ENCODE measurements at places on chromosomes 1 and 21.

- DNase-seq: peak; percentile 68
Measured at GRCh38 chr1:182841368-182841988, 2.3 kb downstream of the DHX9 start.

DNA sequence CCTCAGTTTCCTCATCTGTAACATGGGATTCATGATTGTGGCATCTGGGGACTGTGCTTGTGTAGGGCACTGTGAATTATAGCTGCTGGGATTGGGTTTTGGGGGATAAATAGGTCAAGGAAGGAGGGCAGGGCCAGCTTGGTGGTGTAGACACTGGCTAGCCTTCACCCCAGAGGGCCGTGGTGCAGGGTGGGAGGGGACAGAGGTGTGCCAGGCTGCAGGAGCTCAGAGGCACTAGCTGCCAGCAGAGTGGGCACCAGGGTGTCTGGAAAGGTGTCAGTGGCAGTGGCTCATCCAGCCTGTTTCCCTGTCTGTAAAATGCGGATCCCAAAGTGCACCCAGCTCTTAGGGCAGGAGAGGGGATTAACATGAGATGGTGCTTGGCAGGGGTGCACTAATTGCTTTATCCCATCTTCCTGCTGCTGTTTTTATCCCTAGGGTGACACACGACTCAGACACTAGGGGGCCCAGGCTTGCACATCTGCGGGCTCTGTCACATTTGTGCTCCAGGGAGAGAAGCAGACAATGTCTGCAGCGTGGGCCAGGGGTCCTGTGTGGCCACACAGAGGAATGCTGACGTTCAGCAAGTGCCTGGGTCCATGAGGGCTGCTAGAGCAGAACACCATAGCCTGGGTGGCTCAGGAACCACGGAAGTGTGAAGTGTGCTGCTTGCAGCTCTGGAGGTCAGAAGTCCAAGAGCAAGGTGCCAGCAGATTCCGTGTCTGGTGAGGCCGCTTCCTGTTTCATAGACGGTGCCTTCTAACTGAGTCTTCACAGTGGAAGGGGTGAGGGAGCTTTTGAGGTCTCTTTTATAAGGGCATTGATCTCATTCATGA, 19.3 kb downstream of the OBSCN start:
- DNase-seq: peak; percentile 36

- DNase-seq: no peak
Measured at GRCh38 chr1:97740891-97741290, 179.9 kb downstream of the DPYD start.

GRCh38 chr1:228920831-228921230, 185.6 kb downstream of the RHOU start:
- no peak for DNase-seq

DNA sequence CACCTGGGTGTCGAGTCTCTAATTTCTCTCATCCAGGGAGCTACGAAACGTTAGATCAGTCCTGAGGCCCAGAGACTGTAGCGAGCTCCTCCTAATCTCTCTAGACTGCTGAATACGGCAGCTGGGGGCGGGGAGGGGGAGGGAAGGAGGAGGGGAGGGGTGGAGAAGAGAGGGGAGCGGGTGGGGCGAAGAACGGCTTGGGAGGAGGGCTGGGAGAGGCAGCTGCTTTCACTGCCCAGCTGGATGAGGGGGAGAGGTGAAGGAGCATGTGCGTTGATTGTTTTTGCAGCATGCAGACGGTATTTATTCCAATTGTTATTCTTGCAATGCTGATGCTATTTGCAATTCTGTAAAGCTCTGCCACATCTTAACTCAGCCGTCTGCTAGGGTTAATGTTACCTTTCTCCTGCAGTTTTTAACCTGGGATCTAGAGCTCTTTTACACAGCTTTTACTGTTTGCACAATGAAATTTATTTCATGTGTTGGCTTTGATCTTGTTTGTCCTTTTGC, 790 bp downstream of the DNAJC6 start:
- DNase-seq: no peak

DNA sequence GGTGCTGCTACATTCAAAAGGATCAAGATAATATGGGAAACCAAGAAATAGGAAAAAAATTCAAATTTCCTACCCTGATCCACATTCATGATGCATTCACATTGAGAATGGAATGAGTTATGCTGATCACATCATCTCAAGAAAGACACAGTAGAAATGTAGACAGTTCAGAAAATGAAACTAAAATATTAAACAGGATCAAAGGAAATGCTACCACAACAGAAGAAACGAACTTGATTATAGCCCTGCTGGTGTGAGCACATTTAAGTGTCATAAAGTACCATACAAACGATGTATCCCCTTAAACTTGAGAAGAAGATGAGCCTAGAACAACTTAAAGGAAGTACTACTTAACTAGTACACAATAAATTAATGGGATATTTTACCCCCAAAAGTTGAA, 21.3 kb downstream of the SYDE2 start:
- DNase-seq: no peak

DNA sequence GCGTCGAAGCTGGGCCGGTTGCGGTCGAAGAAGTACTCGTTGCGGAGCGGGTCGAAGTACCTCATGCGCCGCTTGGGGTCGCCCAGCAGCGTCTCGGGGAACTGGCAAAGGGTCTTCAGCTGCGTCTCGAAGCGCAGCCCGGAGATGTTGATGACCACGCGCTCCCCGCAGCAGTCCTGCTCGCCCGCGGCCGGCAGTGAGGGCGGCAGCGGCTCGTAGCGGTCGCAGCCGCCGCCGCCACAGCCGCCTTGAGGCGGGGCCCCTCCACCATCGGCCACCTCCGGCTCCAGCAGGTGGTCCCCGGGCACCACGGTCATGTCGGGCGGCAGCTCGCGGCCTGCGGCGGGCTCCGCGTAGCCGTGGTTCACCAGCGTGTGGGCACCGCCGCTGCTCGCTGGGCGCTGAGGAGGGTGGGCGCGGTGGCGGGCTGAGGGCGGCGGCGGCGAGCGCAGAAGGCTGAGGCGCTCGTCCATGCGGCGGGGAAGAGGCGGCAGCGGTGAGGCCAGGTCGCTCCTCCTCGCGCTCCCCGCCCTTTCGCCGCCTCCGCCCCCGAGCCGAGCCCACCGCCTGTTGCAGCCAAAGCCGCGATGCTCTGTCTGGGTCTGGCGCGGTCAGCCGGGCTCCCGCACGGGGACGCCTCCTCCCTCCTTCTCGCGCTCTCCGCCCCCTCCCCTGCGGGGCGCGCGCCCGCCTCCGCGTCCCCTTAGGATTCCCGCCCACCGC, at the start of gene KCNA3:
Gene KCNA3 (minus strand): TSS at position 604 of the 723 bp plus-strand sequence. CDS start 131 bp downstream, at position 473.
- DNase-seq: no peak

DNA sequence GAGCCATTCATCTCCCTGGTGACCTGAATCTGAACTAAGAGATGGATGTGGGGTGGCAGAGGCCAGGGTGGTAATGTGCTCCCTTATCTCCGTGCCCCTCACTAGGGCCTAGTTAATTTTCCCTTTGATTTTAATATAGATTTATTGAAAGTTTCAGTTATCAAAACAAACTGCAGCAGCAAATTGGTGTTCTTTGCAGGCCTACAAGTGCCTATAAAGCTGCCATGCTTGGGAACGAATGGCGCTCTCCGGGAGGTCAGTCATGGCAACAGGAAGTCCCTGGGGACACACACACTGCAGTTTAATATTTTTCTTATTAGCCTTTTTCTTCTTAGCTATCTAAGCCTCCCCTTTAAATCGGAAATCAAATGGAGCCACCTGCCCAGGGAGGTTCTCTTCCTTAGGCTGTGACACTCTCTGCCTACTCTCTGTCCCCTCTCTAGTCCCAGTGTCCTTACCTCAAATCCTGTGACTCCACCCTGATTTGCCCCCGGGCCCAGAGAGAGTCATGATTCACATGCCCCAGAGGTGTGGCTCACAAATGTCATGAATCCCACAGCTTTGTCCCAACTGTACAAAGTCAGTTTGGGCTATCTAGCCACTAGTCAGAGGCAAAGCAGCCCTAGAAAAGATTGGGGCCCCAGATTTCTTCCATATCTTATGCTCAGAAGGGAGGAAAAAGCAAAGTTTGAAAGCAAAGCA, 4.3 kb upstream of the ERI3 start:
- DNase-seq: no peak

DNA sequence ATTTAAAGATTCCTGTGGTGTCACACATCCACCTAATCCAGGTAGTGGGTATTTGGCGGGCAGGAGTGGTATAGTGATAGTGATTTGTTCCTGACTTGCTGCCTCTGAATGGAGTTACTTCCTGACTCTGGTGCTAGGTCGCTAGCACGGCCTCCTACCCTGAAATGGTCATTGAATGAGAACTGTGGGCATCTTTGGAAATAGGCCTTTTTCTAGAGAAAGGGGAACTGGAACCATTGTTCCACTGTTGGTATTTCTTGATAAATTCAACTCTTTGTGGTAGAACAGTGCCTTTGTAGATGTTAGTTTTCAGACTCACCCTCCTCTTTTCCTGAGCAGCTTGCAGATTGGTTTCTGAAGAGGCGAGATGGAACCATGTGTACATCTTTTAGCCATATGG, 1.5 kb downstream of the QSOX1 start:
- no peak for DNase-seq

GRCh38 chr1:178267646-178268094, 173.8 kb downstream of the RASAL2 start:
- DNase-seq: peak; percentile 57

- DNase-seq: no peak
Measured at GRCh38 chr1:45009956-45010854, 919 bp downstream of the HECTD3 start.
